Activated CD4-positive, alpha-beta T cell treated with anti-CD3 and anti-CD28 coated beads, Interleukin-2, amount 50 U/mL, for 16 hours (primary cell): ENCODE measurements at places on chromosomes 6 and 20.

GRCh38 chr20:34110025-34110744 is 1.9 kb downstream of the EIF2S2 start:
- no peak for DNase-seq

DNA sequence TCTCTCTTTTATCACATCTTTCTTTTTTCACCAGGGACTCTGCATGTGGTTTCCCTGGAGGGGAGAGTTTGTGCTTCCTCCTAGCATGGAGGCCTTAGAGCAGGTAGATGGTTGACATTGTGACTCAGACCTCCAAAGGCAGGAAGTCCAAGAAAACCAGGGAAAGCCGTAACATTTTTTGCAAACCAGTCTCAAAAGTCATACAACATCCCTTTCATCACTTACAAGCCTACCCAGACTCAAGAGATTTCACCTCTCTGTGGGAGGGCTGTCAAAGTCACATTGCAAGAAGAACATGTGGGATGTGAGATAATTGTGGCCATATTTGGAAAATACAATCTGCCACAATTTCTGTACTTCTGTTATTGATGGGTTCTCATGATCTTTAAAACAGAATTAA is 46.2 kb downstream of the SNRNP48 start:
- no peak for DNase-seq

GRCh38 chr6:110495949-110496348 is 19.5 kb upstream of the SLC22A16 start:
- DNase-seq, result no peak

- DNase-seq, result no peak
These were observed 1.7 kb downstream of the JAG1 start for GRCh38 chr20:10671919-10672623.

DNA sequence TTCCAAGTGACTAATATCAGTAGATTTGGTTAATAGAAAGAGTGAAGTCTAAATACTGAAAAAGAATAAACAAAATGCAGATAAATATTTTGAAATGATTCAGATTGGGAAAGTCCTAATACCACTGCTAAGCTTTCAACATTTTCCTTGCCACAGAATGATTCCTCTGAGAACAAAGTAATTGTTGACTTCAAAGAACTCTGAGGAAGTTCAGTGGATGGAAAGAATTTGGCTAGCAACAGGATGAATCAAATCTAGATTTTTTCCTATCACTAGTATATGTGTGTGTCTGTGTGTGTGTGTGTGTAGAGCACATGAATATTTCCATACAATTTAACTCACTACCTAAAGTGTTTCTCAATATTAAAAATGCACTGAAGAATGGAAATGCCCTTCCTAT is 107.9 kb upstream of the PREP start:
- no peak for DNase-seq

DNA sequence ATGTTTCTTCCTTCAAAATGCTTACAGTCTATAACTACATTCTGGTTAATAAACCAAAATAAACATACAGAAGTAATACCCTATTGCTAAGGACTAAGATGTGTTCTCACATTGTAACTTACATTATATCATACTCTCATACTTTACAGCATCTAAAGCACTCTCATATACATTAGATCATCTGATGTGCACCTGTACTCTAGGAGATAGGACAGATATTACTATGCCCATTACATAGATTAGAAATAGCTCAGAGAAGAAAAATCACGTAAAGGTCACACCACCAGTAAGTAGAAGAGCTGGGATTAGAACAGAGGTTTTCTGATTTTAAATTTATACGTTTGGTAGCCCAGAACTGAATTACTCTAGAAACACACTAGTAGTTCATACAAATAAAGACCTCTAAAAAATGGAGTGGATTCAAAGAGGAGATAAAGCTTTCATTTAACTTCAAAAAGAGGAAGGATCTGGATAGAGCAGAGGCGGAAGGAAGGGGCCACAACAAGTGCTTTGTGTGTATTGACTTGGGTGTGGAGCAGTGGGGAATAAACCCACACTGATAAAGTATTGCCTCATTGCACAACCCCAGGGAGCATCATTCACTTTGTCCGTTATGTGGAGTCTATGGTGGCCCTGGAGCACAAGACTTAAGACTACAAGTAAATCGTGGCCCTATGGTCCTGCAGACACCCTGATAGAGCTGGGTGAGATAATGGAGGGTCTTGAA is 30.9 kb downstream of the SLC2A12 start:
- DNase-seq, result no peak

DNA sequence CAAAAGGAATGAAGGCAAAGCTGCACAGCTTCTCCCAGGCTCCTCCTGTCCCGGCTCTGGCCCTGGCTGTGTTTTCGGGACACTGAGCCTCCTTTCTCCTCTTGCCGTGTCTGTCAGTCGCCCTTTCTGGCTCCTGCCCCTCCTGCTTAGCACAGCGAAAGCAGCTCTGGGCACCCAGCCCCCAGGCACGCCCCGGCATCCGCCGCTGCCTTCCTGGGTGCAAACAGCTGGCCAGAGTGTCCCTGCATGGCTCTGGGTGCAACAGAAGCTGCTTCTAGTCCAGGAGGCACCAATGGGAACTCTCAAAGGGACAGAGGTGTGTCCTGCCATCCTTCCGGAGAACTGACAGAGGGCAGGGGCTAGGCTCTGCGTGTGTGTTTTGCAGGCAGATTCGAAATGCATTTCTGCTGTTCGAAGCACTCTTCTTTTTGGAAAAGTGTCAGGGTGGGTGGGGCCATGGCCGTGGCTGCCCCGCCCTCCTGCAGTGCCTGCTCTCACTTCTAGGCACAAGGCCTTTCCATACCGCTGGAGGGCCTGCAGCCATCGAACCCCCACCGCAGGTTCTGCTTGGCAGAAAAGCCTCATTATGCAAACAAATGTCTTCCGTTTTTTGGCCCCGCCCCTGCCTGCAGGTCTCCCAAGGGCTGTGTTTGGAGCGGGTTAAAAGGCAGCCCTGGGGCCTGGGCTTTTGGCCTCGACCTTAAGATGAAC is 15.5 kb downstream of the COL9A3 start:
- no peak for DNase-seq

DNA sequence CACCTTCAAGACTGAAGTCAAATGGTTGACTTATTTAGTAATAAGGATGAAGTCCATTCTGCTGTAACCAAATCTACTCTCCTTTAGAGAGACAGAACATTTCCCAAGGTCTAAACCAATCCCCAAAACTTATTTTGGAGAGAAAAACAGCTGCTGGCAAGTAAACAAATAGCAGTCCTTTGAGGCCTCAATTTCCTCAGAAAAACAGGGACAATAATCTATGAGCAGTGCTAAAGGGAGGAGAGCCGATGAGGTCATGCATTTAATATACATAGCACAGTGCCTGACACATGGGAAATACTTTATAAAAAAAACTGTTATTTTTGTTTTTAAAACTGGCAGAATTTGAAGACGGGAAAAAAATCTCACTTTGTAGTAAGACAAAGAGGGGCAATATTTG is 526.0 kb downstream of the EPM2A start:
- no peak for DNase-seq

GRCh38 chr6:43204271-43205105 is 22.5 kb downstream of the CUL9 start:
- DNase-seq, result no peak

- no peak for DNase-seq
These were observed 367.5 kb downstream of the GRIK2 start for GRCh38 chr6:101760843-101761621.

DNA sequence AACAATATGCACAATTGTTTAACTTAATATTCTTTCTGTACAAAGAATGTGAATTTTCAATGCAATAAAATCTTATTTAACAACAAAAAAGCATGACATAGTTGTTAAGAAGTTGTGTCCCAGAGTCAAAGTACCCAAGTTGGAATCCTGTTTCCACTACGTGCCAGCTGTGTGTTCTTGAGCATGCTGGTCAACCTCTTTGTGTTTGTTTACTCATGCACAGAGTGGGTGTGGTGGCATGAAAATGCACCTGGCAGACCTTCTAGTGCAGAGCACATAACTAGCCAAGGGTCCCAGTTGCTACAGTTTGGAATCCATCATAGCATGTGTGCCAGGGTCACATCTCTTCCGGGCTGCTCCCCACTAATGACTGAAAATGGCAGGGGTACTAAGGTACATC is 24.7 kb upstream of the MOCS1 start:
- no peak for DNase-seq
